ENCODE measurements at places on chromosomes 7 and 10.
A peak's percentile ranks its signal among the peaks of the same experiment; 100 is the strongest.

DNA sequence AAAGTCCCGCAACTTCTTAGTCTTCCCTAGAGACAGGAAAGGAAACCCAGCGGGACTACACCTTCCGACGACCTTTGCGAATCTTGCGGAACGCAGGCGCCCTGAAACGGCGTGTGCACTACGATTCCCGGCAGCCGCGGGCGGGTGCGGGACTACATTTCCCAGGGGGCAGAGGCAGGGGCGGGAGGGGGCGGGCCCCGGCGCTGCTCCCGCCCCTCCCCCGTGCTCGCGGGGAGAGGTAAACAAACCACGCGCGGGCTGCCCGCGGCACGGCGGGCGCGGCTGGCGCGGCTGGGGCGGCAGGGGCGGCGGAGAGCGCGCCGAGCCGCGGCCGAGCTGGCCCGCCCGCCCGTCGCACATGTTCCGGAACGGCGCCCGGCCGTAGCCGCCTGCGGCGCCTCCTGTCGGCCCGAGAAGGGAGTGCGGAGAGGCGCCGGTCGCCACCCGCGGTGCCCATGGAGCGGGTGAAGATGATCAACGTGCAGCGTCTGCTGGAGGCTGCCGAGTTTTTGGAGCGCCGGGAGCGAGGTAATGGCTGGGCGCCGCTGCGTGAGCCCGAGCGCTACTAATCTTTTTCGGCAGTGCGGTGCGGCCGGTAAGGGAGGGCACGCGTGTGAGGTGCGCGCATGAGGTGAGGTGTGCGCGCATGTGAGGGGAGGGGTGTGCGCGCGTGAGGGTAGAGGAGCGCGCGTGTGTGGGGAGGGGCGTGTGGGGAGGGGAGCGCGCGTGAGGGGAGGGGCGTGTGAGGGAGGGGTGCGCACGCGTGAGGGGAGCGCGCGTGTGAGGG lies 18.5 kb downstream of the MXI1 start:
- peak; percentile 82 for DNase-seq

GRCh38 chr10:15200626-15201025 lies 32.1 kb upstream of the NMT2 start:
- no peak for DNase-seq

GRCh38 chr7:128453836-128454804 lies 1.6 kb upstream of the HILPDA start:
- no peak for DNase-seq

- DNase-seq: no peak
Observed at GRCh38 chr7:156100086-156100485, 287.8 kb upstream of the SHH start.

- DNase-seq: no peak
Observed at GRCh38 chr7:72504061-72504706, 92.0 kb upstream of the CALN1 start.

- DNase-seq: no peak
Observed at GRCh38 chr10:60572511-60573194, 183.0 kb upstream of the ANK3 start.

DNA sequence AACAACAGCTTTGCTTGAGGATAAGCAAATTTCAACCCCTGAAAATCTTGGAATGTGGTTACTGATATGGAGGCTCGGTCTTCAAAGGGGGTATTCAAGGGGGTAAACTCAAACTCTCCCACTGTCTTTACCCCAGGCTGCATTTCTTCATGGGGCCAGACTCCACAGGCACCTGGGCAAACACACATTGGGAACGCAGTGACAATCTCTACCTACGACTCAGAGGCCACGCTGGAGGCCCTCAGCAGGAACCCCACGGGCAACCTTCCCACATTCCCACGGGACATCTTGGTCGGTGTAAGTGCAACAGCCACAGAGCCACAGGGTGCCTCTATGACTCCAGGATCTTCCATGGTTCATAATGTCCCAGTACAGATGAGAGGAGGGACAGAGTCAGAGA lies 2.2 kb upstream of the INSIG1 start:
- no peak for DNase-seq

DNA sequence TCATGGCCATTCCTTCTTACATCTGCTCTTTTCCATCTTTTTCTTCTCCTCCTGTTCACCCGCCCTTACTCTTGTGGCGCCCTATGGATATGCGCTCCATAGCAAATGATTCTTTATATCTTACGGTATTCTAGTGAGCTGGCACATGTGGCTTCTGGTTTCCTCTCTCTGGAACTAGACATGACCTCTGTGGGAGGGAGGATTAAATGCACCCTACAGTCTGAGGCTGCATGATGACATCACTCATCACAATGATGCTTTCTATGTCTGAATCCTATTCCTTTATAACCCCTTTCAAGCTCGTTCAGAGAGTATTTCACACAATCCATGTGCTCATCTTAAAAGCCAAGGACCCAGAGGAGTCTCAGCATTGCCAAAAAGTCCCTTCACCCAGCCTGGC lies 153.3 kb downstream of the EGFR start:
- DNase-seq: no peak

DNA sequence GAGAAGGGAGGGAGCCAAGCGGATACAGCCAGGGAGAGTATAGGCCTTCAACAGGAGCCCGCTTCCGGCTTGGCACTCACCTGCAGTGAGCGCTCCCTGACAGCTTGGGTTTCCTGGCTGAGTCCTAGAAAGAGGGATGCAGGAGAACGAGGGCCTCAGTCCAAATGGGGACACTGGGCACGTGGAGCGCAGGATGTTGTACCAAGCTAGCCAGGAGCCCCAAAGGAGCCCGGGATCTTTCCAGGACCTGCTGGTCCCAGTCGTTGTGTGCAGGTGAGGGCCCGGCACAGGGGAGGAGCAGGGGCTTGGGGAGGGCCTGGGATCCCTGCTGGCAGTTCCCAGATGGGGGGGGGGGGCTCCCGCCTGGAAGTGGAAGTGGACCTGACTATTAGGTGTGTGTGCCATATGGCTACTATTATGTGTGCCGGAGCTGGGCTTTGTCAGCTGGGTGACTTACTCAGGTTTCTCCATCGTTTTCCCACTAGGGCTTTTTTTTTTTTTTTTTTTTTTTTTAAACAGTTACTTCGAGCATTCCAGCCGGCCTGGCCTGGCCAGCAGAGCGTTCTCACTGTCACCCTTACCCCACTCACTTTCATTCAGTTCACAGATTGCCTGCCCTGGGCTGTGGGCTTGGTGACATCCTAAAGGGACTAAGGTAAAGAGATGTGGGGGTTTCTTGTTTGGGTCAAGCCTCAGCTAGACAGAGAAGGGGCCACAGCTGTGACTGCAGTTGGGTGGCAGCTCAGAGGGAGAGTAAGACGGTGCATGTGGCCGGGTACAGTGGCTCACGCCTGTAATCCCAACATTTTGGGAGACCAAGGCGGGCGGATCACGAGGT lies 3.8 kb downstream of the AGAP3 start:
- DNase-seq: no peak

DNA sequence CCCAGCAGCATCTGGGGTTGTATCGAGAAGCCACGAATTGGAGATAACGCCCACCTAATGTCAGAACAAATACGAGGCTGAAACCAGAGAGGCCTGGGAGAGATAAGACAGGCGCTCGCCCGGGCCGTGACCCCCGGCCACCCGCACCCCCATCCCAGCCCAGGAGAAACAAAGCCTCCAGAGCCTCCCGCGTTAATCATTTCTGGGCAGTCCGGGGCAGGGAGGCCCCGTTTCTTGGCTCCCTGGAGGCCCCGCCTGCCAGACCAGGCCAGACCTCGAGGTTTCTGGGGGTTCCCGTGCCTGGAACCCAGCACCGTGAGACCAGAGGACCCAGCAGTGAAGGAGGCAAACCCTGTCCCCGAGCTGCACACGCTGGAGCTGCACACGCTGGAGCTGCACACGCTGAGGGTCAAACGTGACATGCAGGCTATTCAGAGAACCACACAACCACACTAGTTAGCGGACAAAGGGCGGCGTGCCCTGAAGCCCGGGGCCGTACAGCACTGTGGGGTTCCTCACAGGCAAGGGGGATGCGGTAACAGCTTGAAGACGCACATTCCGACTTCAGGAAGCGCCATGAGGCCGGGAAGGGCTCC lies 53.4 kb downstream of the FOXL3 start:
- DNase-seq: no peak

GRCh38 chr7:117950601-117951260 lies 77.5 kb upstream of the CTTNBP2 start:
- no peak for DNase-seq

DNA sequence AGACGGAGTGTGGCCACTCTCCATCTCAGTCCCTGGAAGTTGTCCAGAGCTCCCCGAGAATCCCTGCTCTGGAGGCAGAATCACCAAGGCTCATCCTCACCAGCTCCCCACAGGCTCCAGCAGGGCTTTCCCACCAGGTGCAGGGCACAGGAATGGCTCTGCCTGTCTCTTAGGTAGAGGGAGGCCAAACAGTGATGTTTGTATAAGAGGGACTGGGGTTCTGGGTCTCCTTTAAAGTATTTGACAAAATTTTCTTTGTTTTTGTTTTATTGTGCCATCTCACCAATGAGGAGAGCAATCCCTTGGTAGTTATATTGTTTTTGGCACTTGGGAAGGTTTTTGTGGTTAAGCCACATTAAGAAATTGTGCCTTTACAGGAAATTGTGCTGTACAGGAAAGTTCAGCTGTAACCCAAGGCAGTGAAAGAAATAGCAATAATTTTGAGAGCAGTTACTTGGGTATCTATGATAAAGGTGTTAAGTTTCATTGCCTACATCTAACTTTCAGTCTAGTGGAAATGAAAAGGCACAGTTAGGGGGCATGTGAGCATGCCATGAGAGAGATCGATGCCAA lies 219.3 kb upstream of the PRSS58 start:
- DNase-seq: no peak

DNA sequence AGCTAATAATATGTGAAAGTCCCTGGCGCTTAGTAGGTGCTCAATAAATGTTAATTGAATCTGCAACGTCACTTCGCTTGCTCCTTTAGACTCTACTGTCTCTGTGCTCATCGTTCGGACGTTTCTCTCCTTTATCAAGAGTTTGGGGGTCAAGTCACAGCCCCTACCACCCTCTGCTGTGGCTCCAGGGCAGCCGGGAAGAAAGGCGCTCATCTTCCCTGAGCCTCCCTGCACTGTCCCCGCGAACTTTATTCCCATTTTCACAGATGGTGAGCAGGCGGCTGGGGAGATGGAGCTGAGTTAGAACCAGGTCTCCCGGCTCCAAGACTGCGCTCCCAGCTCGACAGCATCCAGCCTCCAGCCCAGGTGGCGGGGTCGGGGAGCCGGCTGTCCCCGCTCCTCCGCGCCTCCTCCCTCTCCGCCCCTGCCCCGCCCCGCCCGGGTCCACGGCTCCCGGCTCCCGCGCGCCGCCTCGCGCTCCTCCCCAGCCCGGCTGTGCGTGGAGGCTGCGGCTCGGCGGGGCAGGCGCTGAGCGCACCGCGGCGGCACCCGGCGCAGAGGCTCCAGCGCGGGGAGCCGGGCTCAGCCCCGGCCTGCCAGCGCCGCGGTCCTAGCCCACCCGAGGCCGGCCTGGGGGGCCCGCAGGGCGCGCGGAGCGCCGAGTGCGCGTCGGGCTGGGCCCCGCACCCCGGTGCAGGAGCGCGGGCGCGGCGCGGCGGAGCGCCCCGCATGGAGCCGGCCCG lies at the start of gene CLEC2L:
TSS of gene CLEC2L (plus strand) at position 487 of the 743 bp plus-strand sequence. CDS start at position 730, 243 bp downstream.
- DNase-seq: no peak

GRCh38 chr10:126373972-126374371 lies 14.3 kb downstream of the ADAM12 start:
- no peak for DNase-seq

DNA sequence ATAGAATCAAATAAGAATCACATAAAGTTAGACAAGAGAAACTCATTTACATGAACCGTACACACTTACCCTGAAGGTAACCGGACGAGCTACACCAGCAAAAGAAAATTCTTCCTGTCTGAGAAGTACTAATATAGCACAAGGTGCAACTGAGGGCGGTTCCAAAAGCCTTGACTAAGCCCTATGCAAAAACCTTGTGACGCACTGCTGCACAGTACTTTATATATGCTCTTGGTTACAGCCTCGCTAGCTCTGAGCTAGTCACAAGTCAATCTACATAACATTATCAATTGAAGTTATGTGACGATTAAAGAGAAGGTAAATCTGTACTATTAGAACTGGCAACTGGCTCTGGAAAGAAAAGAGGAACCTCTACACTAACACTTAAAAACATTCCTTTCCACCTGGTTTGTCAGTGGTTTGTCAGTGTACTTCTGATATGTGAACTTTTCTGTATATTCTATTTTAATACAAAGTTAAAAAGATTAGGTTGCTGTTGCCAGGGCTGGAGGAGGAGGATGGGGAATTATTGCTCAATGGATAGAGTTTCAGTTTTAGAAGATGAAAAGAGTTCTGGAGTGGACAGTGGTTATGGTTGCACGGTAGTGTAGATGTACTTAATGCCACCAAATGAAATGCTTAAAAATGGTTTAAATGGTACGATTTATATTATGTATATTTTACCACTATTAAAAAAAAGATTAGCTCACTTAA lies 21.6 kb downstream of the NT5C3A start:
- DNase-seq: peak; percentile 17

DNA sequence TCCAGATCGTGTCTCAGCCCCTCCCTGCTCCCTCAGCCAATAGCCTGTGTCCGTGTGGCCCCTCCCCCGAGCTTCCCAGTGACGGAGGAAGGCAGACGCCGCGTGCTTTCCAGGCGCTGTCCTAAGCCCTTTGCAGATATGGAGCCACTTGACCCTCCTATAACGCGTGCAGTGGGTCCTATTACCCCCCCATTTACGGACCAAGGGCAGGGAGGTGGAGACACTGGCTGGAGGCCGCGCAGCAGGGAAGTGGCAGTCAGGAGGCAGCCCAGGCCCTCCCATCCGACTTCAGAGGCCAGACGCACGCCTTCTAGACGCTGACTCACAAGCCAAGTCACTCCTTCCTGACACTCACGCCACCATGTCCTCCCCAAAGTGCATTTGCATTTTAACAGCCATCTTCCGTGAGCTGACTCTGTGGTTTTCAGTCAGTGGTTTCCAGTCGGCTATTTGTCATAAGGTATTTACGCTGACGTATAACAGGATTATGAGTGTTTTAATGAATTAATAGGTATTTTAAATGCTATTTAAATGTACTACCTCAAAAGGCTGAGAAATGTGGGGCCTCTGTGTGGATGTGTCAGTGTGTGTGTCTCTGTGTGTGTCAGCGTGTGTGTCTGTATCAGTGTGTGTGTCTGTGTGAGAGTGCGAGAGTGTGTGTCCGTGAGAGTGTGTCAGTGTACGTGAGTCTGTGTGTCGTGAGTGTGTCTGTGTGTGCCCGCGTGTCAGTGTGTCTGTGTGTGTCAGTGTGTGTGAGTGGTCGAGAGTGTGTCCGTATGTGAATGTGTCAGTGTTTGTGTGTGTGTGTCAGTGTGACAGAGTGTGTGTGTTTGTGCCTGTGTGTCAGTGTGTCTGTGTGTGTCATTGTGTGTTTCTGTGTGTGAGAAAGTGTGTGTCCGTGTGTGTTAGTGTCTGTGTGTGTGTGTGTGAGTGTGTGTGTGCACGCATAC lies 92.0 kb upstream of the INSIG1 start:
- DNase-seq: peak; percentile 82

- peak; percentile 43 for DNase-seq
Observed at GRCh38 chr7:128841921-128842673, 11.9 kb downstream of the FLNC start.

- no peak for DNase-seq
Observed at GRCh38 chr7:2248984-2249694, 7.1 kb downstream of the NUDT1 start.

GRCh38 chr7:17674166-17674942 lies 265.9 kb downstream of the SNX13 start:
- DNase-seq: no peak

Measured in activated T-cell treated with anti-CD3 and anti-CD28 coated beads for 1 hour (primary cell).